ENCODE measurements at places on chromosomes 5 and 9.

DNA sequence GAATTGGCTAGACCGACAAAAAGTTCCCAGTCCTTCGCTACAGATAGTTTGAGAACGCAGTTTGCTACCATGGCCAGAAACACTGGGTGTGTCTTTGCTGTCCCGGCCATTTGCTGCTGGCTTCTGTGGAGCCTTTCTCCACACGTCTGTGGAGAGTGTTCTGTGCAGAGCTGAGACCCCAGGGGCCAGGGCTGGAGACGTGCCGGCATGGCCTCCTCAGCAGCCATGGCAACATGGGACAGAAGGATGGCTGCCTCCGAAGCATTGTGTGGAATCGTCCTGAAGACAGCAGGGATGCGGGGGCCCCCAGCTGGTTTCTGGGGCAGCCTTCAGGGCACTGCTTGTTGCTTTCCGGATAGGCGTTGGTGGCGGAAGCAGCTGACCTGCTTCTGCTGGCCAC, 142.8 kb downstream of the GADD45G start:
- no peak for DNase-seq

GRCh38 chr9:110141227-110141793, 66.6 kb downstream of the C9orf152 start:
- DNase-seq = no peak

DNA sequence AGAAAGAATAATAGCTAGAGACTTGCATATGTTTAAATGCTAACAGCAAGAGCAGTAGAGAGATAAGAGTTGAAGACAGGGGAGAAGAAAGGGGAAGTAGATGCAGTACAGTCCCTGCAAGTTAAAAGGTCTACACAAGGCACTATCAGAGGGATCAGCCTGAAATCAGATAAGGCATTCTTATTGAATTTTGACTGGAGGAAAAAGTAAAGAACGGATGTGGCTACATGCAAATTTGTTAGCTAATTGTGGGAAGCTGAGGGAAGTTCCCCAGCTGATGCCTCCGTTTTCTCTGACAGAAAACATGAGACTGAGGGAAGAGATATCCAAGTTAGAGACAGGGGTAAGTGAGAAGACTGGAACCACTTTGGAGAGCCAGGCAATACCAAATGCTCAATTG, 12.9 kb upstream of the RHOBTB3 start:
- no peak for DNase-seq

- no peak for DNase-seq
These were observed 1.7 kb upstream of the POMT1 start for GRCh38 chr9:131500939-131501541.

- no peak for DNase-seq
These were observed 485 bp upstream of the HABP4 start for GRCh38 chr9:96449523-96449844.

GRCh38 chr9:93107151-93107824, 11.3 kb downstream of the CARD19 start:
- no peak for DNase-seq

GRCh38 chr9:133659516-133659915, 23.4 kb downstream of the DBH start:
- no peak for DNase-seq

DNA sequence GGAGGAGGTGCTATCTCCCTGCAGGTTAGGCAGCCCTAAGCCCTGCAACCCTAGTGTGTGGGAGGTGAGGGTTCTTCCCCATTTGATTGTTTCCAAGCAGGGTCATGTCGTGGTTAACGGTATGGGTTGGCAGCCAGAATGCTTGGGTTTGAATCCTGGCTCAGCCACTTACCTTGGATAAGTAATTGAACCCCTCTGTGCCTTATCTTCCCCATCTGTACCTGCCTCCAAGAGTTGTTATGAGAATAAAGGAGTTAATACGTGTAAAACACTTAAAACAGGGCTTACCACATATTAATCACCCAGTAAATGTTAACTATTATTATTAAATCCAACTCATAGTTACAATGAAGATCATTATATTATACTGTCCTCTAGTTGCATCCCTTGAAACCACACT, 52.2 kb upstream of the SPATA31E1 start:
- no peak for DNase-seq
